Effector memory CD4-positive, alpha-beta T cell (primary cell): ENCODE measurements at places on chromosomes 2 and 18.
A peak's percentile ranks its signal among the peaks of the same experiment; 100 is the strongest.

DNA sequence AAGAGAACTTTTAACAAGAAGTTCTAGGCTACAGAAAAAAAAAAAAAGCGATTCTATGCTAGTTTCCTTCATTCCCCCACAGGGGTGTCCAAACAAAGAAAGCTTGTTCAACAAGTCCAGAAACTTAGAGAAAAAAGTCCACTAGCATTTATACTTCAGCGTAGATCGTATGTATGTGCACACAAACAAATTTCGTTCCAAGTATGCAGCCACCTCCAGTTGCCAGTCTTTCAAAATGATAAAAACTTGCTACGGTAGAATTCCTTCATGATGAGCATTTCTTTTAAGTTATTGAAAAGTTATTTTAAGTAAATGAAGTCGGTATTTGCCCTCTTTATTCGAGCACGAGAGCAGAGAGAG lies 3.7 kb upstream of the OTX1 start:
- DNase-seq, result no peak

DNA sequence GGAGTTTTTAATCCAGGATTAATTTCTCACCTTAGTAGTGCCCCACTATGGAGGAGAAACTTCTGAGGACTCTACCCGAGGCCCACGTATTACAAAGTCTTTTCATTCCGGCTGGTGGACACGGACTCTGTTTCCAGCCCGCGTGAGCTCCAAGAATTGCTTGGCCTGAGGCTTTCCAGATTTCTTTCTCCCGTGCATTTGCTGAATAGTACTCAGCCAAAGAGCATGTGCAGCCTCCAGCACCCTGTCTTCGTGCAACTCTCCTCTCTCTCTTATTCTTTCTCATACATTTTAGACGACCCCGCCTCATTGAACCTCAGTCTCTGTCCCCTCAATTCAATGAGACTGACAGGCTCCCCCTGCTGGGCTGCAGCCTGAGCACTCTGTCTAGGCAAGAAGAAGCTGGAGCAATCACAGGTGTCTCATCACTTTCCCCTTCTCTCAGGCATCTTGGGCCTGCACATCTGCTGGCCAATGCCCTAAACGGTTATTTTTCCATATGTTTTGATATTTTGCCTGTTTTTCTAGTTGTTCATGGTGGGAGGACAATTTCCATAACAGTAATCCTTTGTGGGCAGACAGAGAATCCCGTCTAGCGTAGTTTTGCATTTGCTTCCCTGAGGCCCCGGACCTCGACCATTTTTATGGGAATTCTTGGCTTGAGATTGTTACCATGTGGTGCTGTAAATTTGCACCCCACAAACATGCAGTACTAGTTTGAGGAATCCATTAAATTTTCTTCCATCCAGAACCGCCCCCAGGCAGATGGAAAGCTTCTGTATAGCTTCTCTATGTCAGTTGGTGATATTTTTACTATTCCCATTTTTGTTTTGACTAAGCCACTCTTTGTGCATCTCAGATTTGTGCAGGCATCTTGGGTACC lies 50.1 kb upstream of the LPIN2 start:
- peak; percentile 54 for DNase-seq

DNA sequence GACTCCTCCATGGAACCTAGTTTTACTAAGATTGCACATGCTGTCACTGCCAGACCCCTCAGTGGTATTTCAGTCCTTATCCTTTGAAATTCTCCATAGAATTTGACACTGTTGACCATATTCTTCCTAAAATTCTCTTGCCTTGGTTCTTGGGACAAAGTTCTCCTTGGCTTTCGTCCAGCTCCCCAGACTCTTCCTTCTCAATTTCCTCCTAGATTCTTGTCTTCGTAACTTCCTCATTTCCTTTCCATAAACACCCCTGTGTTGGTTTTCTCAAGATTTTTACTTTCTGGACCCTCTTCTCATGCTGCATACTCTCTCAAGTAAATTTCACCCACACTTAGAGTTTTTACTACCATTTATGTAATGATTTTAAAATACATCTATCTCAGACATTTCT lies 96.6 kb upstream of the TWSG1 start:
- no peak for DNase-seq

DNA sequence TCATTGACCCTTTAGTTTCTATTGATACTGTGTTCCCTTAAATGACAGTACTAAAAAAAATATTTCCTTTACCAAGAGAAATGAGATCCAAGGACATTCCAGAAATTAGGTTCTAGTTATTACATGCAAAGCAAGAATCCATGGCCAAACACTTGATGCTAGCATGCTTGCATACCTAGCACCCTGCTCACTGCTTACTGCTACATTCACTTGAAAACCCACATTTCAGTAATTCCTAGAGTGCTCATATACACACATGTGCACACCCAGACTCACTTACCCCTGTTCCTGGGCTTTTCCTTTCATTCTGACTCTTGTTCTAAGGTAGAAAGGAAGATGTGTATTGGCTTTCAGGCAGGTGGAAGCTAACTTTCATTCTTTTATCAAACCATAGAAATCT lies 395.9 kb downstream of the THSD7B start:
- no peak for DNase-seq

GRCh38 chr2:68948710-68949109 lies 4.0 kb downstream of the GKN2 start:
- no peak for DNase-seq

GRCh38 chr2:7358865-7359447 lies 441.7 kb downstream of the RNF144A start:
- DNase-seq, result no peak

DNA sequence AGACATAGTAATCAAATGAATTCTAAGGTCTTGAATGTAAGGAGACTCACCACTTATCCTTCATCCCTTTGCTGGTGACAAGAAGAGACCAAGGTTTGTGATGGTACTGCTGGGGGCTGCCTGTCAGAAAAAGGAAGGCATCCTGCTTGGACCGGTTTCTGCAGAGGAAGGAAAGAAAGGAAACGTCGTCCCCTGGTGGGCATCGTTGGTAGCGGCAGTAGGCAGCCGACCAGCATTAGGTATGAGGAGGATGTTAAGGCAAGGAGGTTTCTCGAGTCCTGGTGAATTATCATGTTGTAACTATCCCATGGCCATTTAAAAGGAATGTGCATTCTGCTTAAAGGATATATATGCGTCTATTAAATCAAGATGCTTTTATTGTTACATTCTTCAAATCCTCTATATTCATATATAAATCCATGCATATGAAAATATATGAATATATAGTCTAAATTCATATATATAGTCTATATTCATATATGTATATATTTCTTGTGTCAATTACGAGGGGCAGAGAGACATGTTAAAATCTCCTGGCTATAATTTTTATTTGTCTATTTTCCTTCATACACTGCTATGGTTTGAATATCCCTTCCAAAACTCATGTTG lies 94.4 kb upstream of the TGFA start:
- DNase-seq, result peak; percentile 18

GRCh38 chr18:12359515-12359927 lies 17.5 kb downstream of the AFG3L2 start:
- DNase-seq, result no peak

- no peak for DNase-seq
These were observed 31.4 kb downstream of the C18orf54 start for GRCh38 chr18:54389143-54389505.

- DNase-seq, result no peak
These were observed 62.0 kb upstream of the NEUROD1 start for GRCh38 chr2:181742361-181742760.

DNA sequence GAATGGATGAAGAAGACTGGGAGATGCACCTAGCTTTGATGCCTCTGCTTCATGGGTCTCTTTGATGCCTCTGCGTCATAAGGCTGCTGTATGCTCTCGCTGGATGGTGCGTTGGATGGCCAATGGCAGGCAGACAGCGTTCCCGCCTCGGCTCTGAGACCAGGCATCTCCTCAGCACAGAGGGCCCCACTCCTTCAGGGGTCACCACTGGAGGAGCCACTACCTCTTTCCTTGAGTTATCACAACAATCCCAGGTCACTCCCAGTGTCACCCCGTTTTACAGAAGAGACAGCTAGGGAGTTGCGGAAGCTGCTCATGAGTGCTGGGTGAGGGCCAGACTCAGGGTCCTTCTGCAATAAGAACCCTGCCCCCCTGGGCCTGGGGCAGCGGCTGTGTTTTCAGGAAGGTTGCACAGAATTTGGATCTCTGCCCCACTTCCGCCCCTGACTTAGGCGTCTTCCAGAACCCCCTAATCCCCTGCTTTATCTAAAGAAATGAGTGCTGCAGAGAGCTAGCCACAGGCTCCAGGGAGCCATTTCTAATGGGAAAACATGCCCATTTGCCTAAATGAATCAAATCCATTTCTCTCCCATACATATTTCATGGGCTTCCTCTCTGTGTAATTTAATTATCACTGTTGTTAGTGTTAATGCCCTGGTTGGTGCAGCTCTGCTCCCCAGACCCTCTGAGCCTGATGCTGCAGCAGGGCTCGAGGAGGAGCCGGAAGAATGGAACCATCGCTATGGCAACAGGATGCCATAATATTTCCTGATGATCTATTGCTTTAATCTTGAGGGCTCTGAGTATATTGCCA lies 131.8 kb upstream of the HS6ST1 start:
- DNase-seq, result no peak

- DNase-seq, result no peak
These were observed 54.4 kb downstream of the SCN3A start for GRCh38 chr2:165149439-165149838.

DNA sequence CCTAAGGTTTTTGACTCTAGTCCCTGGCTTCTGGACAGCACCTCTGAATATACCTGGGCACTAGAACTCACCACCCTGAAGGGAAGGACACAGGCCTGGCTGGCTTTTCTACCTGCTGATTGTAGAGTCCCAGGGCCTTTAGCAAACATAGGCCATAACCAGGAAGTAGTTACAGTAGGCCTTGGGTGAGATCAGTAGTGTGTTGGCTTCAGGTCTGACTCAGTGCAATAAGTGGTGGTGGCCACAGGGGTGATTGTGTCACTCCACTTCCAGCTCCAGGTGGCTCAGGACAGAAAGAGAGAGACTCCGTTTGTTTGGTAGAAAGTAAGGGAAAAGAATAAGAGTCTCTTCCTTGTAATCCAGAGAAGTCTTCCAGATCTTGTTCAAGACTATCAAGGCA lies 101.7 kb upstream of the LGALSL start:
- DNase-seq, result no peak

DNA sequence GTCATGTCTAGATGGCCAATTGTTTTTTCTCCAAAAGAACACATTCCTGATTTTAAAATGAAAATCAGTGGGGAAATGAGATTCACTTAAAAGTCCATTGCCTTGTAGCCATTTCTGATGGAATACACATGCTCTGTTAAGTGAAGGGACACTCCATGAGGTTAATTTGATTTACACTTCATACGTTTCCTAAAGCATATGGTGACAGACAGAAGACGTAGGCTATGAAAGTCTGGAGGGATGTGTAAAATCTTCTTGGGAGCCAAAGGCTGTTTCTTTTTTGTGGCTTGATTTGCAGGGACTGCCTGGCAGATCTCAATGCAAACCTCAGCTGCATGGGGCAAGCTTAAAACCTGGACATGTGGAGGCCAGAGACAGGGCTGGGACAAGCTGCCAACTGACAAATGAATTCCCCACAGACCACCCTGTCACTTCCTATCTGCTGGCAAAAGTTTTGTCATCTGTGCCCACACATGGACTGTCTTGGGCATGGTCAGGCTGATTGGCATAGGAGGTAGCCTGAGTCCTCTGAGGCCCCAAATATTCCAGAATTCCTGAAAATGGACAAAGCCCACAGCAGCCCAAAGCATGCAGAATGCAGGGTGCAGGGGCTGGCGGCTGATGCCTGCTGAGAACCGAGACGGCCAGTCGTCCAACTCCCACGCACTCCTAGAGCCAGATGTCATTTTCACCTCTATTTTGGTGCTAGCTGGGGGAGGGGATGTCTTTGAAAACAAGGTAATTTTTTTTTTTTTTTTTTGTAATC lies 73.9 kb downstream of the SDC1 start:
- DNase-seq, result no peak

GRCh38 chr2:106703161-106703560 lies 182.8 kb downstream of the ST6GAL2 start:
- DNase-seq, result no peak

GRCh38 chr2:222912117-222912516 lies 51.3 kb downstream of the ACSL3 start:
- no peak for DNase-seq

DNA sequence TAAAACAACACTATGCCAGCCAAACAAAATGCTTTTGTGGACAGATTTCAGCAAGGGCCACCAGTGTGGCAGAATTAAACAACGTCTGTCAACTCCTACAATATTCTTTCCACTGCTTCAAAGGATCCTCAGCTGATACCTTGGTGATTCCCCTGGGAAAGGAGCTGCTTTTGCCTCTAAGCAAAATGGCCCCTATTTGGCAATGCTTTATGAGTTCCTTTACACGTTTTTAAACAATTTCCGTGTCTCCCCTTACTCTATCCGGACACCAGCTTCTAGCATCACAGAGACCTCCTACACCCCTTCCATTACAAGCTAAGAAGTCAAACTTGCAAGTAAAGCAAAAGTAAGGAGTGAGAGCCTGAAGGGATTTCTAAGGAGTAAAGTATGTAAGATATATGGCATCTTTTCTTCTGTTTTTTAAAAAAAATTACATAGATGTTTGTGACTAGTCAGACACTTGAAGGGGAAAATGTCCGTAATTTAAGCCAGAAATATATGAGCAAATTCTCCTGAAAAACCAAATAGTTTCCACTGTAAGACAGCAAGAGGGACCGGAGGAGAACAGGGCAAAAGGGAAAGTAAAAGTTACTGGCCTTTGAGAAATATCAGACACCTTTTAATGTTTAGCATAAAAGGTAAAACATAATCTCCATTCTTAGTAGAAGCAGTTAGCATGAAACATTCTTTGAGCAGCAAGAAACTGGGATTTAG lies 1.9 kb downstream of the SOS1 start:
- no peak for DNase-seq

DNA sequence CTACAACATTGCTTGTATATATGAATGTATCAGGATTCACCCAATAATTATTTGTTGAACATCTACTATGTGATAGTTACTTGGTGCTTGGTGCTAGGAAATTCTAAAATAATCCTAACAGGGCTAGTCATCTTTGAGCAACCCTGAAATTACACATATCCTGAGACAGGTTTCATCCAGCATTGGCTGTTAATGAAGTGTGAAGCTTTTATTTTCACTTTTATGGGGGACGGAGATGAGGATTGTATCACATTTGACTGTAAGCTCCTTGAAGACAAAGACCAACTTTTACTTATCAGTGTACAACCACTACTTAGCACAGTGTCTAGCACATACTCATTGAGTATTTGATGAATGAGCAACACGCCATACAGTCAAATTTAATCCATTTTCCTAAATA lies 6.8 kb upstream of the GALM start:
- DNase-seq, result no peak

DNA sequence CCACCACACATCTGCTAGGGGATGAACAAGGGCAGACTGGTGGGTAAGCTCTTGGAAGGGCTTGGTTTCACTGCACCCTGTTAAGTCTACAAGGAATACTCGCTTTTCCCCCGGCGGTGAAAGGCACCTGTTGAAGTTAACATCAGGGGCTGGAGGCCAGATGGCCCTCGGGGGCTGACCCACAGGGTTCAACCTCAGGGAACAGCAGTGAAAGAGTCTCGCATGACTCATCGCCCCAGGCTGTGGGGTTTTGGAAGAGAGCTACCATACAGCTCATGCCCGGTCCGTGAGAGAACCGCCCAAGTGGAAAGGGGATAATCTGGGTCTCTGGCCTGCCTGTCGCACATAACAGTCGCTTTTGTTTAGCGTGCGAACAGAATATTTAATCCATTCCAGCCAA lies 748.0 kb downstream of the DPP10 start:
- no peak for DNase-seq

GRCh38 chr2:42030200-42030759 lies 17.5 kb upstream of the PKDCC start:
- DNase-seq, result no peak
